ENCODE measurements at places on chromosomes 3 and 15.

GRCh38 chr3:6965881-6966280 lies 105.0 kb downstream of the GRM7 start:
- DNase-seq = no peak

DNA sequence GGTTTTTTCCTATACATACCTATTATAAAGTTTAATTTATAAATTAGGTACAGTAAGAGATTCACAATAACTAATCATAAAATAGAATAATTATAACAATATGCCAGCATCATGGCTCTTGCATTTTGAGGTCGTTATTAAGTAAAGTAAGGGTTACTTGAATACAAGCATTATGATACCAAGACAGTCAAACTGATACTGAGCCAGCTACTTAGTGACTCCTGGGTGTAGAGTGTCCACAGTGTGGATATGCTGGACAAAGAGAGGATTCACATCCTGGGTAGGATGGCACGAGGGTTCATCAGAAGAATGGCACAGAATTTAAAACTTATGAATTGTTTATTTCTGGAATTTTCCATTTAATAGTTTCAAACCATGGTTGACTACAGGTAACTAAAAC lies 157.2 kb upstream of the IL12A start:
- no peak for DNase-seq

DNA sequence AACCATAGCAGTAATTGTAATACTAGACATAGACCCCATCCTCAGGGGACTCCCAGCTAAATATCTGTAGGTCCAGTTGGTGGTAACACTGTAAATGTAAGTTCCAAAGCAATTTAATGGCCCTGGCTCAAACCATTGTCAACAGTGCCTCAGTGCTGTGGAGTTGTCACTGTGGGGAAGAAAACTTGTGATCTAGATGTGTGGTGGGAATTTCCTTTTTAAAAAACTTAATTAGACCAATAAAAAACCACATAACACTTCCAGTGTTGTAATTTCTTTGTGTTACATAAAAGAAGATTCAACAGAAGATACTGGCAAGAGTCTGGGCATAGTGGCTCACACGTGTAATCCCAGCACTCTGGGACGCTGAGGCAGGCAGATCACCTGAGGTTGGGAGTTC lies 138.6 kb upstream of the UMPS start:
- no peak for DNase-seq

DNA sequence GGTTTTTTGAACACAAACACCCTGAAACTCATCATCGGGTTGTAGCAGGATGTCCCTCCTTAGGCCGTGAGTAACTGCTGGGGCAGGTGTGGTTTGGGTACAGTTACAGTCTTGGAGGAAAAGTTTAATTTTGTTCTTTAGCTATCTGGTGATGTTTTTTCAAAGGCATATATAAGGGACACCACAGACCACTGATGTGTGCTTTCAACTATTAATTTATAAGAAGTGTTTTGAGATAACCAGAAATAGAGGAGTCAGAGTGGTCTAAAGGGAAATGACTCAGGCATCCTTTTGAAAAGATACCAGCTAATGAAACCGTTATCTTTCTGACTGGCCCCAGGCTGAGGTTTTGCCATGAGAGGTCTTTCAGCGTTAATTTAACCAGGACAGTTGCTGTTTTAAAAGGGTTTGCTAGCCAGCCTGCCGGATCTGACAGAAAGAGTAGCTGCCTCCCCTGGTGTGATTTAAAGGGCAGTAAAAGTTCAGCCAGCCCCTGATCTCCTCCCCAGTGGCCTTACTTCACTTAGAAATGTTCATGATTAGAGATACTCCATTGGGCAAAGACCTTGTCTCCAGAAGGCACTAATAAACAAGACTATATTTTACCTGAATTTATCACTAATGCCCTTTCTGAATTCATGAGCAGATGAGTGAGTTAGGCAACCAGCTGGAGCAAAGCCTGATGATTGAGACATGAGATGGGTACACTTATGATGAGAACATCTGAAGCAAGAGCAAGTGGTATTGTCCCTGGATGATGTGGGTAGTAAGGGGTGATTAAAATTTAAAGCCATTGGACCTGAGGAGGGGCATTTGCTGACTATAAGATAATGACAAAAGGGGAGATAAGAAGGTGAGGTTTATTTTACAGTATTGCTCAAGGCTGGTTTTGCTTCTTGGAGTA lies 482.5 kb upstream of the TBL1XR1 start:
- peak; percentile 41 for DNase-seq

DNA sequence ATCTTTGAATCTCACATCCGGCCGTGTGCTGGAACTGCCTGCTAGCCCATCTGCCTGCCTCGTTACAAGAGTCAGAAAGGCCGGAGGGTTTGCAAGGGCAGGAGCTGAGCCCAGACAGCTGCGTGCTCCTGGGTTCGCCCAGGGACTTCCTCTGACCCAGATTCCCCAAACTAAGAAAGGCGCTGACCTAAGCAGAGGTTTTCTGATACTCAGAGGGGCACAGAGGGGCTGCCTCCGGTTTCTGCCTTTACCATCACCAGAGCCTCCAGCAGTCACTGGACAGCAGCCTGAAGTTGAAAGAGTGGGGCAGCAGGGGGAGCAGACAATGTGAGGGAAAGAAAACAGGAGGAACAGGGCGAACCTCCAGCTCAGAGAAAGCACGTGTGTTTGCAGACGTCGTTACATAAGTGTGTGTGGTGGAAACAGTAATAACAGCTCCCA lies 33.4 kb upstream of the RAD18 start:
- DNase-seq = no peak

DNA sequence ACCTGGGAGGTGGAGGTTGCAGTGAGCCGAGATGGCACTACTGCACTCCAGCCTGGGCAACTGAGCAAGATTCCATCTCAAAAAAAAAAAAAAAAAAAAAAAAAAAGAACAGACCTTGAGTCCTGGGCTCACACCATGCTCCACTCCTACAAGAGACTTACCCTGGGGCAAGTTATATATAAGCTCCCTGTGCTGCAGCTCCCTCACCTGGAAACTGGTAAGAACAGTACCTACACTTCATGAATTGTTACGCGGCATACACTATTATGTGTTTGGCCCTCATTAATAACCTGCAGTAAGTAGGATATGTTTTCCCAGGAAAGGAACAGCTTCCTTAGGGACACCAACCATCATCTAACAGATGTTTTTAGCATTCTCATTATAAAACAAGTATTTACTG lies 119.6 kb downstream of the FMN1 start:
- peak; percentile 23 for DNase-seq

DNA sequence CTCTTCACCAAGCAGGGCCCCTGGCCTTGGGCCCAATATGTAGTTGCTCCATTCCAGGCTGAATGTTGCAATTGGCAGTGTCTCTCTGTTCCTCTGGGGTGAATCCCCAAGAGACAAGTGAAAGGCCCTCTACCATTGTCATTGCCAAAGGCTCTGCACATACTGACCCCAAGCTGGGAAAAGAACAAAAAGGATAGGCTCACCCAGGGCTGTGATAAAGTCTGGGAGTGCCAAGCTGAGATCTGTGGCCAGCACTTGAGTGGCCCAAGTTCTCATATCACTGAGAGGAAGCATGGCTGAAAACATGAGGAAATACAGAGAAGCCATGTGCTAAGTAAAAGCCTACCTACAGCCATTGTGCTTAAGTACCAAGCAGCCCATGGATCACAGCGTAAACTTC lies 612.2 kb upstream of the EPHA6 start:
- DNase-seq = no peak

DNA sequence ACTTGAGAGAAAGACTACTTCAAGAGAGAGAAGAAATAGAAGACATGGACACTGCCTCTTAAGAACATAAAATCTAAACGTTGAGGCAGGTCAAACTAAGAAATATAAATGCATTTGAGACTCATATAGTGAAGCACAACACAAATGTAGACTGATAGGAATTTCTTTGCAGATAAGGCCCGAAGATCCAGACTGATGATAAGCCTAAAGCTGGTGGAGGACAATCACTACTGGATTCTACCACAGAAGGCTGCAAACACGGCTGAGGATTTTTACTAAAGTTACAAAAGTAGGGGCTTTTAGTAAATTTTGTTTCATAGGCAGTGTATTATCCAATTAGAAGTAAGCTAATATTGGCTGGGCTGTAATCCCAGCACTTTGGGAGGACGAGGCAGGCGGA lies 278.3 kb downstream of the RAP2B start:
- no peak for DNase-seq

DNA sequence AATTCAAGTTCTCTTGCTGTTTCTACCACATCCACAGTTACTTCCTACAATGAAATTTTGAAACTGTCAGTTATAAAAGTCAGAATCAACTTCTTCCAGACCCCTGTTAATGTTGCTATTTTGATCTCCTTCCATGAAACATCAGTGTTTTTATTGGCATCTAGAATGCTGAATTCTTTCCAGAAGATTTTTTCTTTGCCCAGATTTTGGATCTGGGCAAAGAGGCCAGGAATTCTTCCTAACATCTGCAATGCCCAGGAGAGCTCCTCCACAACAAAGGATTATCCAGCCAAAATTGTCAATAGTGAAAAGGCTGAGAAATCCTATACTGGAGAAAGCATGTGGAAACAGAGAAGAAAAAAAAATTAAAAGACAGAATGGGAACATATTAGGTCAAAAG lies 75.5 kb downstream of the SERPINI1 start:
- no peak for DNase-seq

GRCh38 chr3:11808231-11808630 lies 38.5 kb downstream of the TAMM41 start:
- no peak for DNase-seq

- DNase-seq = no peak
Observed at GRCh38 chr3:110894574-110894973, 177.0 kb upstream of the NECTIN3 start.

GRCh38 chr3:94069194-94069813 lies 6.4 kb downstream of the NSUN3 start:
- no peak for DNase-seq

- DNase-seq = no peak
Observed at GRCh38 chr15:45913451-45913850, 278.6 kb downstream of the SQOR start.

- DNase-seq = peak; percentile 71
Observed at GRCh38 chr3:138114988-138115971, at the start of gene DZIP1L. TSS of gene DZIP1L (minus strand) at chr3:138115608. CDS start at chr3:138103971, 11,637 bp downstream.

DNA sequence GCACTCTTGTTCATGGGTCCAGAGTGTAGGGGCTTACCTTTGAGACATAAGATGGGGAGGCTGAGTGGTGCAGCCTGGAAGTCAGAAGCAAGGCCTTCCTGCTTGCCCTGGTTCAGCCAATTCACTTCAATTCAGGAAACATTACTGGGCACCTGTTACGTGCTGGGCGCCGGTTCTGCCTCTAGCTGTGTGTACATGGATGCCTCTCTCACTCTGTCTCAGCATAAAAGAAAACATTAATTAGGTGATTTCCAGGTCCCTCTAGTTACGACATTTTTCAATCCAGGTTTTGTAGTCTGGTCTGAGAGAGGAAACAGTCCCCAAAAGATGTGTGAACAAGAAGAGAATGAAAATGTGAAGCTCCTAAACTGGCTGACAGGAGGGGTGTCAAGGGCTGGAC lies 1.2 kb downstream of the RTP1 start:
- no peak for DNase-seq

DNA sequence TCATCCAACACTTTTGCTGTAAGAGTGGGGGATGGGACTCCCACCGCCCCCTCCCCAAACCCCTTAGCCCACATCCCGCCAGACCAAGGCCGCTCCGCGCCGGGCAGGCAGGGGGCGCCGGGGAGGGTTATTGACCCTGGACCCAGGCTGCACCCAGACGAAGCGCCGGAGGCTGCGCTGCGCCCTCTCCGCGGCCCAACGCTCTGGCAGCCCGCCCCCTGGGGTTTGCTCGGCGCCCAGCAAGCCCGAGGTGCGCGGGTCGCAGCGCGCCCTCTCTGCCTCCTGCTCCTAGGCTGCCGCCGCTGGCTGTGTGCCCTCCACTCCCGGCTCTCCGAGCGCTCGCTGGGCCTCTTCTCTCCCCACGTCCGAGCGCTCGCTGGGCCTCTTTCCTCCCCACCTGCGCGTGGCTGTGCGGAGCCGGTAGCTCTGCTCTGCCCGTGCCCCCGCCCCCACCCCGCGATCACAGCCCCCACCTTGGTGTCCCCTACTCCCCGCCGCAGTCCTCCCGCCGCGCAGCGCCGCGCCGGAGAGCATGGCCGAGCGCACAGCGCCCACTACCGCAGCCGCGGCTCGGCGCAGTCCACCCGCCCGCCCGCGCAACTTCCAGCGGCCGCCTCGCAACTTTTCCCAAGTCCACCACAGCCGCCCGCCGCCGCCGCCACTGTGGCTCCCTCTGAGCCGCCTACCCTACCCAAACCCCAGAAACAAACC lies 1.2 kb downstream of the MECOM start:
- DNase-seq = peak; percentile 68
